ENCODE measurements at places on chromosomes 3 and 15. TPM values are rescaled to one million over a fixed set of nuclear protein-coding genes. Genes with fewer than 3 reads are reported as not detected.

The GCSAM gene
- total RNA-seq: not detected

The SEMA7A gene
- total RNA-seq: 0.51 TPM

The IRAK2 gene
- total RNA-seq: 55.6 TPM

The CHD2 gene
- 67.0 TPM for total RNA-seq

The TM6SF1 gene
- total RNA-seq: 34.7 TPM

The ADPRH gene
- total RNA-seq: 11.9 TPM

The A4GNT gene
- total RNA-seq: not detected

Measured in dermis blood vessel endothelial cell (primary cell).